Globus pallidus (tissue), 1 donor: ENCODE measurements at places on chromosomes 12 and 14.
A peak's percentile ranks its signal among the peaks of the same experiment; 100 is the strongest.

- DNase-seq: no peak
Measured at GRCh38 chr12:113898466-113898865, 67.7 kb downstream of the RBM19 start.

DNA sequence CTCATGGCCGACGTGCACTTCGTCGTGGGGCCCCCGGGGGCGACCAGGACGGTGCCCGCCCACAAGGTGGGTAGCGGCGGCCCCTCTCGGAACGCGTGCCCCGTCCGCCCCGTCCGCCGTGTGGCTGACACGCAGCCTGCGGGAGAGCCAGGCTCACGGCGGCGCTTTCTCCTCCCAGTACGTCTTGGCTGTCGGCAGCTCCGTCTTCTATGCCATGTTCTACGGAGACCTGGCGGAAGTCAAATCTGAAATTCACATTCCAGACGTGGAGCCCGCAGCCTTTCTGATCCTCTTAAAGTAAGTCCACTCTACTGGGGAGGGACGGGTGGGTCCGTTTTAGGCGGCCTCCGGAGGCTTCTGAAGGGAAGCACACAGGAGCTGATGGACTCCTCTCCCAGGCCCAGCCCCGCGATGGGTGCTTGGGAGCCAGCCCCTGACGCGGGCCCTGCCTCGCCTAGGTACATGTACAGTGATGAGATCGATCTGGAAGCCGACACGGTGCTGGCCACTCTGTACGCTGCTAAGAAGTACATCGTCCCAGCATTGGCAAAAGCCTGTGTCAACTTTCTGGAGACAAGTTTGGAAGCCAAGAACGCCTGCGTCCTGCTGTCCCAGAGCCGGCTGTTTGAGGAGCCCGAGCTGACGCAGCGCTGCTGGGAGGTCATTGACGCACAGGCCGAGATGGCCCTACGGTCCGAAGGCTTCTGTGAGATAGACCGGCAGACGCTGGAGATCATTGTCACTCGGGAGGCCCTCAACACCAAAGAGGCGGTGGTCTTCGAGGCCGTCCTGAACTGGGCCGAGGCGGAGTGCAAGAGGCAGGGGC lies 1.1 kb downstream of the BTBD6 start:
- no peak for DNase-seq

- DNase-seq: no peak
Measured at GRCh38 chr12:107631715-107632114, 53.9 kb upstream of the PWP1 start.

DNA sequence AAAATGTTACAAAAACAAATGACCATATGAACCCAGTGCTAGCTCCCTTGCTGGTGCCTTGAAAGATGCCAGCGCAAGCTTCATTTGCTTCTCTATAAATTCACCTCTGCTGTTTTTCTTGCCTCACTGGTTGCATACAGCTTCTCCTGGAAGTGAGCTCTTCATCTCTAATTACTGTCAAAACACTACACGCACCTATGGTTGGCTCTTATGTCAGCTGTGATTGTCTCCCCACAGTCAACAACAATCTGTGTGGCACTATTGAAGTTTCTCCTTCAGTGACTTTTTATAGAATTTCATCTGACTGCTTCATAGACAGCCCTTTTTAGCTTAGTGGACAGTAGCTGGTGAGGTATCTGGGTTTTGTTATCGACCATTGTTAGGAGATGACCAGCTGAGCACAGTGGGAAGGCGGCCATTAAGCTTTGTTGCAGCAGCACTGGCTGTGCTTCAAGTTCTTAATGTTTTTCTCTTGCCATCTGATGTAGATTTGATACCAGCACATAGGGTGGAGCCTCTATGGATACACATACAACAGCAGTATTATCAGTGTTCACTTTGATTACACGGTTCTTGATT lies 131.8 kb downstream of the KITLG start:
- DNase-seq: no peak

- no peak for DNase-seq
Measured at GRCh38 chr14:56244138-56244789, 126.1 kb downstream of the PELI2 start.

- no peak for DNase-seq
Measured at GRCh38 chr14:97942921-97943320, 1145.7 kb downstream of the VRK1 start.

GRCh38 chr12:58504143-58504938 lies 416.0 kb downstream of the LRIG3 start:
- DNase-seq: no peak

GRCh38 chr12:3313066-3313465 lies 177.9 kb upstream of the PRMT8 start:
- DNase-seq: no peak

DNA sequence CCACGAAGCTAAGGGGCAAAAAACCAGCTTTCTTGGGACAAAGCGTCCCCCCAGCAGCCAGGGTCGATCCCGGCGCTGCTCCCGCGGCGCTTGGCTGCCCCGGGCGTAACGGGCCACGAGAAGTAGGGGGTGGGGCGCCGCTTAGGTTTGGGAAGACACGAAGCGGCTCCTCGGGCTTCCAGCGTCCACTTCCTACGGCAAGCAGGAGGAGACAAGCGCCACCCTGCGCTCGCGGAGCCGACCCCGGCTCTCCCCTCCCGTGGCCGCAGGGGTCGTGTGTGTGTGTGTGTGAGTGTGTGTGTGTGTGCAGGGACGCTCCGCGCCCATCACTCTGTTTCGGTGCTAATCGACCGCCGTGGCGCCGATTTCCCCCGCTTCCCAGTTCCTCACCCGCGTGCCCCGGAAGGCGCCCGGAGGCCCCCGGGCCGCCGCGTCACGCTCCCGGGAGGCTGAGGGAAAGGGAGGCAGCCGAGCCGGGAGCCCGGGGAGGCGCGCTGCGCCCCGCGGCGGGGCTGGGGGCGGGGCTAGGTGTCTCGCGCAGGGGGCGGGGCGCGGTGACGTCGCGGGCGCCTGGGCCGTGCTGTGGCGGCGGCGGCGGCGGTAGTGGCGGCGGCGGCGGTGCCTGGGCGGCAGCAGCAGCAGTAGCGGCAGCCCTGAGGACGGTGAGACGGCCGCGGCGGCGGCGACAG lies at the start of gene ERC1:
ERC1 (plus strand) TSS at position 563 of the 689 bp plus-strand sequence. CDS start 36,681 bp downstream, outside the sequence.
- DNase-seq: peak; percentile 85

- no peak for DNase-seq
Measured at GRCh38 chr14:90511795-90512328, 115.0 kb downstream of the CALM1 start.

DNA sequence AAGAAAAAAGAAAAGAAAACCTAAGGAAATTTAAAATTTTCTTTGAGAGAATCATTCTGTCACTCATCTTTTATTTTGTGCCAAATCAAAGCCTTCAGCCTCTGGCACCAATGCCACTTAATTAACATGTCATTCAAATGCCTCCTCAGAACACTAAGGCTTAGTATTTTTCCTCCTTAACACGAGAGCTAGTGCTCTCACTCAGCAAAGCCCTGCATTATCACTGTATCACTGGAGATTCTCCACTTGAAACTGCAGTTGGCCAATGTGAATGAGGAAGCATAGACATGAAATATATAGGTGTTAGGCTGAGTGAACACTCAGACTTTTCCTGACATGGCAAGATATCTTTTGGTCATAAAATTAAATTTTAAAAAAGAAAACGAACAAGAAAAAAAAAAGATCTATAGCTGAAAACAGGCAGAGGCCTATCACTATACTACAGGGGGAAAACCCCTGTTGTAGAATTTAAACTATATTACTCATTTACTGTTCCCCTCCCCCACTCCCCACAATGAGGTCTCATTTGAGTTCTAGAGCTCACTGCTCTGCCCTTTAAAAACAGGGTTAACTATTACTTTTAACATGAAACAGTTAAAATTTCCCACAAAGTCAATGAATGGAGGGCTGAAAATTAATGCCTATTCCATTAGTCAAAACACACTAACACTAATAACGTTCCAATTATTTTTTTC lies 5.1 kb downstream of the MBIP start:
- DNase-seq: no peak

DNA sequence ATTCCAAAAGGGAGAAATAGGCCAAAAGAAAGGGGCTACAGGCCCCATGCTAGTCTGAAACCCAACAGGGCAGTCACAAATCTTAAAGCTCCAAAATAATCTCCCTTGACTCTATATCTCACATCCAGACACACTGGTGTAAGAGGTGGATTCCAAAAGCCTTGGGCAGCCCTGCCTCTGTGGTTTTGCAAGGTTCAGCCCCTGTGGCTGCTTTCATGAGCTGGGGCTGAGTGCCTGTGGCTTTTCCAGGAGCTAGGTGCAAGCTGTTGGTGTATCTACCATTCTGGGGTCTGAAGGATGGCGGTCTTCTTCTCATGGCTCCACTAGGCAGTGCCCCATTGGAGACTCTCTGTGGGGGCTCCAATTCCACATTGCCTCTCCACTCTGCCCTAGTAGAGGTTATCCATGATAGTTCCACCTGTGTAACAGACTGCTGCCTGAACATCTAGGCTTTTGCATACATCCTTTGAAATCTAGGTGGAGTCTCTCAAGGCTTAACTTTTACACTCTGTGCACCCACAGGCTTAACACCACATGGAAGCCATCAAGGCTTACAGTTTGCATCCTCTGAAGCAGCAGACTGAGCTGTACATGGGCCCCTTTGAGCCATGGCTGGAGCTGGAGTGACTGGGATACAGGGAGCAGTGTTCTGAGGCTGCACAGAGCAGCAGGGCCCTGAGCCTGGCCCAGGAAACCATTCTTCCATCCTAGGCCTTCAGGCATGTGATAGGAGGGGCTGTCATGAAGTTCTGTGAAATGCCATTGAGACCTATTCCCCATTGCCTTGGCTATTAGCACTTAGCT lies 66.5 kb upstream of the ABCD2 start:
- DNase-seq: no peak

- no peak for DNase-seq
Measured at GRCh38 chr14:54651649-54652048, 84.7 kb downstream of the SAMD4A start.

DNA sequence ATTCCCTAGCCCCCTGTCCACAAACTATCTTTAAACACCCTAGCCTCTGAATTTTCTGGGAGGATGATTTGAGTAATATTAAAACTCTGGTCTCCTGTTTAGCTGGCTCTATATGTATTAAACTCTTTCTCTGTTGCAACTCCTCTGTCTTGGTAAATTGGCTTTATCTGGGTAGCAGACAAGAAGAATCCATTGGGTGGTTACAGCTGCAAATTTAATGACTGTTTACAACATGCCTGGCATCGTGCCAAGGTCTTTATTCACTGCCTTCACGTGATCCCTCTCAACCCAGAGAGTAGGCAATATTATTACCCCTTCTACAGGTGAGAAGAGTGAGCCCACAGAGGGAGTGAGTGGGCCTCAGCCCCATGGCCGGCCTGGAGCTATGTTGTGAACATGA lies 77.8 kb upstream of the MYL2 start:
- DNase-seq: no peak

DNA sequence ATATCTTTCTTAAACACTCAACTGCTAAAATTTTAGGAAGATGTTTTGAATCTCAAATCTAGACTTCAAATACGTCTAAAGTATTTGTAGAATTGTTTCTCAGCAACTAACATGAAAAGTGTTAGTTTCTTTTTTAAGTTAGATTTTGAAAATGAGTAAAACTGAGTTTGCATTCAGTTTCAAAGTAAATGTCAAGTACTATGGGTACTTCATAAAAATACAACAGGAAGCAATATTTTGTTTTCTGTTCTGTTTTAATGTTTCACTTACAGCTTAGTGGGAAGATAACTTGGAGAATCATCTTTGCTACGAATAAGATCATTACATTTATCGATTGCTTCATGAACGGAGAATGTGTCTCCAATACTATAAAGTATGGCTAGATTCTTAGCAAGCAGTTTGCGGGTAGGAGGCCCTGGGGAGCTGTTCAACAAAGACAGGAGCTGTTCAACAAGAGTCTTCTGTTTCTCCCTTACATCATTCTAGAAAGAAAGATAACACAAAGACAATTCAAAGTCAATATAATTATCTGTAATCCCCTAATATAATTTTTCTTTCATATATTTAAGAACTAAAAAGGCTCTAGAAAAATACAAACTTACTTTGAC lies 20.2 kb downstream of the HEATR5A start:
- DNase-seq: no peak

GRCh38 chr12:109289551-109289950 lies 19.5 kb downstream of the FOXN4 start:
- DNase-seq: no peak

DNA sequence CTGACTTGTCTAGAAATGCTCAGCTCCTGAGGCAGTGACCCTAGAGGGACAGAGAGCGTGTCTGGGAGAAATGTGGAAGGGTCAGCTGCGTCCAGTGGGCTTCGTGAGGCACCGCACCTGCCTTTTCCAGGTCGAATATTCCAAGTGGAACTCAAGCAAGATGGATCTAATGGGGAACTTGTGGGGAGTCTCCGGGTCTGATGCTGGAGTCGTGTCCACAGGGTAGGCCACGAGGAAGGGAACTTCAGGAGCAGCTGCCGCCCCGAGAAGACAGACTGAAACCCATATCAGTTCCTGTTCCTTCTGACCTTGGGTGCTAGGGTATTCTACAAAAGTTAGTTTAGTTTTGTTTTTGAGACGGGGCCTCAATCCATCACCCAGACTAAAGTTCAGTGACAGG lies 67.5 kb downstream of the TNFAIP2 start:
- DNase-seq: no peak
